Activated T-helper 9 cell treated with anti-CD3 and anti-CD28 coated beads, Interleukin-2, amount 50 U/mL, for 16 hours (primary cell): ENCODE measurements at places on chromosomes 13 and 19.

- DNase-seq, result no peak
These were observed 442 bp downstream of the RAB8A start for GRCh38 chr19:16111909-16112752.

DNA sequence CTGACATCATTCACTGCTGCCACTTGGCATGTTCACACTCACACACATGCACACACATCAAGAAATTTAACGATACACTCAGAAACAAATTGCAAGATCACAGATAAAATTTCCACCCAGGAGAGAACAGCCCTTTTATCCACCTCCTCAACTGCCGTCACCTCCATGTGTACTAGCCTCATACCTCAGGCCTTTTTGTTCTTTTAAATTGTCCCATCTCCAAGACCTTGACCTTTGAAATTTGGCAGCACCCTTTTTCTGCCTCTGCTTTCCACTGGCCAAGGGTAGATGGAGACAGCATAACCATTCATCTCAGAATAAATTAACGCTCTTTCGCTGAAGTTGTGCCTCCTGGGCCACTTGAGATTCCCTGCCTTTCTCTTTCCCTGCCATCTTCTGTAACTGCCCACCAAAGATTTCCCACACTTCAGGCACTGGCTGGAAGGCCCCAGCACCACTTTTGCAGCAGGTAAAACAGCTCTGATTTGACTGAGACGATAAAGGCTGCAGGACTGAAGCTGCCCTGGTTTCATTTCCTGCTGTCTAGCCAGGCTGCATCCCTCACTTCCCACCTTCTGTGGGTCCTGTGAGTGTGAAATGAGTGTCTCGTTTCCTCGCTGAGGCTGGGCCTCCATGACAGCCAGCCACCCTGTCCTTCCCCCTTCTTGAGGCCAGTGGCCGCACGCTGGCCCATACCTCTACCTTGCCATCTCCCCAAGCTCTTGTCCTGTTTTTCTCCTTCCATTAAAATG, 39.3 kb downstream of the MBNL2 start:
- DNase-seq, result peak; percentile 9

DNA sequence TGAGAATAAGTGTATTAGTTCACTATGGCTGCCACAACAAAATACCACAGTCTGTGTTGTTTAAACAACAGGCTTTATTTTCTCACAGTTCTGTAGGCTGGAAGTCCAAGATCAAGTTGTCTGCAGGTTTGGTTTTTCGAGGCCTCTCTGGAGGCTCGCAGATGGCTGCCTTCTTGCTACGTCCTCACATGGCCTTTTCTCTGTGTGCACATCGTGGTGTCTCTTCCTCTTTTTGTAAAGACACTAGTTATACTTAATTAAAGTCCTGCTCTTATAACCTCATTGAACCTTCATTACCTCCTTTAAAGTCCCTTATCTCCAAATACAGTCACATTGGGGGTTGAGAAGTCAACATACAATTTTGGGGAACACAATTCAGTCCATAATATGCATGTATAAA, 10.6 kb downstream of the CSNK1A1L start:
- DNase-seq, result no peak

DNA sequence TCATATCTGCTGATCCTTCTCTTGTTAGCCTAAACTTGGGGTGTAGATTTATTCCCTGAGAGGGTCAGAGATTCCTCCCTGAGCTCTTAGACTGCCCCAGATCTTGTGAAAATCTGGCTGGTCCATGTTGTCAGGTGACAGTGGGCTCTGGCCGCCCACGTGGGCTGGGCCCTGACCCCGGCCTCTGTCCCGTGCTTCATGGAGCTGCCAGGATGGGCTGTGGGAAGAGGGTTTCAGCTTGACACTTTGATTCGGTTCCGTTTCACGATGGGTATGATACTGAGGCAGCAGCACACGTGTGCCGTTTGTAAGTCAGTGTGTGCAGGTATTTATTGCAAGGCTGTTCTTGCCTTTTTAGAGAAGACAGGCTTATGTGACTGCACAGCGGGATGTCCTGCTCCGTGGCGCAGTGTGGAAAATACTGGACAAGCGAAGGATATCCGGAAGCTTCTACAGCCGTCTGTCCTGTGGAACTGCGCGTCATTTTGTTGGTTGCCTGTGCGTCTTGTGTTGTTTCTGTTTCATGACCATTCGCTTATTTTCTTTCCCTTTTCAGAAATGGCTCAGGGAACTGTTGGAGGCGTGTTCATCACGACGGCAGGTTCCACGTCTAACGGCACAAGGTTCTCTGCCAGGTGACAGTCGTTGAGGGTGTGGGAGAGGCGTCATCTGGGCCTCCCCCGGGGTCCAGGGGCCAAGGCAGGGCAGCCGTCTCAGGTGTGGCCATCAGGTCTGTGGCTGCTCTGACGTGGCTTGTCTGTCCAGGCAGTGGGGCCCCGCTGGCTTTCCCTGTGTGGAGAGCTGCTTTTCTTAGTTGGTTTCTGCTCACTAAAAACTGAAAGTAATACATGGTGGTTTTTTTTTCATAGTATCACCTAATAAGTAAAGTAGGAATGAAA, 20.5 kb downstream of the ATP4B start:
- no peak for DNase-seq

DNA sequence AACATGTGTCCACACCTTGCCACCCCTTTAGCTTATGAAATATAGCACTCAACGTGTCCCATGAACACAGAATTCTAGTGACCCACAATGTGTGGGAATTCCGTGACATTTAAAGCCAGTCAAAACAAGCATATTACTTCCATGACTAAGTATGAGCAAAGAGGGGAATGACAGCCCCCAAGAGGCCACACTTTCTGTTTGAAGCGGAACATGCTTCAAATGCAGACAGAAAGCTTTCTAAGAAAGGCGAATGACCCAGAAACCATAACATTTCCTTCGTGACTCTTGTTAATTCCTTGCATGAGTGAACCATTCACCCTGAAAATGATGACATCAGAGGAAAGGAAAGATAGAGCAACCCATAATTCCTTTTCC, 122.0 kb upstream of the FNDC3A start:
- DNase-seq, result peak; percentile 1

DNA sequence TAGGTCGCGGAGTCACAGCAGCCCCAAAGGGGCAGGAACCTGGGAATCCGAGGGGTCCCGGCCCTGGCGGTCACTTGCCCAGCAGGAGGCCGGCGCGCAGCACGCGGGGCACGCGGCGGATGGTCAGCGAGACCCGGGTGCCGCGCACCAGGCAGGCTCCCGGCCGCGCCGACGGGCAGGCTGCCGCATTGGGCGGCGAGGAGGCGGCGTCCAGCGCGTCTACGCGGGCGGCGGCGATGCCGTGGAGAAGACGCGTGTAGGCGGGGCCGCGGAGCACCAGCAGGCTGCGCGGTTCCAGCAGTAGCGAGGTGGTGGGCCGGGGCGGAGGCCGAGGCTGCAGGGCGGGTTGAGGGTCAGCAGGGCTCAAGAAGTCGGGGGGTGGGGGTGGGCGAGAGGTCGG, 607 bp upstream of the SYNE4 start:
- DNase-seq, result peak; percentile 34

DNA sequence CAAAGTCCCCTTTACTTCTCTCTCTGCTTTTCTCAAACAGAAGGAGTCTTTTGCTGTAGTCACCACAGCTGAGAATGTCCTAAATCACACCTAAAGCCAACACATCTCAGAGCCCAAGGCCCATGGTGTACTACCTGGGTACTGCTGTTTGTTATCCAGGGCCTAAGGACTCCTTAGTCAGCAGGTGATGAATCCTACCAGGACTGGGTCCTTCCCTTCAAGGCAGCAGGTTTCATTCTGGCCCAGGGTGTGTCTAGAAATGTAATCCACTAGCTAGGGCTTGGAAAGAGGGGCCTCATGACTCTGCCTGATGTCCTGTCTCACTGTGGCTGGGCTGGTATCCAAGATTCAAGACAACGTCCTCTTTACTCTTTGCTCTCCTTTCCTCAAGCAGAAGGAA, 36.2 kb upstream of the ENOX1 start:
- no peak for DNase-seq

DNA sequence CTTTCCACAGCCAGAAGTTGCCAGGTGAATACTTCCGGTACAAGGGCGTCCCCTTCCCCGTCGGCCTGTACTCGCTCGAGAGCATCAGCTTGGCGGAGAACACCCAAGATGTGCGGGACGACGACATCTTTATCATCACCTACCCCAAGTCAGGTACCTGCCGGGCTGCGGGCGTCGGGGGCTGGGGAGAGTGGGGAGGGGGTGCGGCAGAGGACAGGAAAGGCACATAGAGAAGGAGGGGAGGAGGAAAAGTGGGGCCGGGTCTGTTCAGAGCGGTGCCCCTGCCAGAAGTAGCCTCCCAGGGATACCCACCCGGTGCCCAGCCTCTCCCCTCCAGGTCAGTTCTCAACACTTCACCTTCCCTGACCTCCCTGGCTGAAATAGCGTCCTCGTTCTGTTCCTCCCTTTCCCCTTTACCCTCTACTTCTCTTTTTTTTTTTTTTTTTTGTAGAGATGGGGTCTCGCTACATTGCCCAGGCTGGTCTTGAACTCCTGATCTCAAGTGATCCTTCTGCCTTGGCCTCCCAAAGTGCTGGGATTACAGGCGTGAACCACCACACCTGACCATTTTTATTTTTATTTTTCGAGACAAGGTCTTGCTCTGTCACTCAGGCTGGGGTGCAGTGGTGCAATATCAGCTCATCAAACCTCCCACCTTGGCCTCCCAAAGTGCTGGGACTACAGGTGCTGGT, 24.1 kb downstream of the SULT2B1 start:
- no peak for DNase-seq

GRCh38 chr19:7631577-7631976, 1.9 kb downstream of the PCP2 start:
- DNase-seq, result no peak

GRCh38 chr13:46717275-46717674, 79.7 kb downstream of the ESD start:
- no peak for DNase-seq

DNA sequence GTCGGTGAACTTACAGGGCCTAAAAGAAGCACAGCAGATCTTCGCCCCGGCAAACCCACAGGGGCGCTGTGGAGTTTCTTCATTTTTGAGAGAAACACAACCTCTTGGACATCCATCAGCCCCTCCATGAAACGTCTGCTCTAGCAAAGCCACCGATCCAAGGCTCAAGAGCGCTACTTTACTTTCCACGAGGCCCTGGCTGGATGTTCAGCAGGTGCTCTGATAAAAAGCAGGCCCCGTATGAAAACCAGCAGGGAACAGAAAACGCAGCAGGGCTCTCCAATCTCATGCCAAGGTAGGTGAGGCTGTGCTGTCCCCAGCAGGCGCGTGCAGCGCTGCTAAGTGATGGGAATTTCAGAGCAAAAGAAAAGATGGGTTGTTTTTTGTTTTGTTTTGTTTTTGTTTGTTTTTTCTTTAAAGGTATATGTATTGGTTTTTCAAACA, 86.7 kb downstream of the IRS2 start:
- DNase-seq, result no peak

DNA sequence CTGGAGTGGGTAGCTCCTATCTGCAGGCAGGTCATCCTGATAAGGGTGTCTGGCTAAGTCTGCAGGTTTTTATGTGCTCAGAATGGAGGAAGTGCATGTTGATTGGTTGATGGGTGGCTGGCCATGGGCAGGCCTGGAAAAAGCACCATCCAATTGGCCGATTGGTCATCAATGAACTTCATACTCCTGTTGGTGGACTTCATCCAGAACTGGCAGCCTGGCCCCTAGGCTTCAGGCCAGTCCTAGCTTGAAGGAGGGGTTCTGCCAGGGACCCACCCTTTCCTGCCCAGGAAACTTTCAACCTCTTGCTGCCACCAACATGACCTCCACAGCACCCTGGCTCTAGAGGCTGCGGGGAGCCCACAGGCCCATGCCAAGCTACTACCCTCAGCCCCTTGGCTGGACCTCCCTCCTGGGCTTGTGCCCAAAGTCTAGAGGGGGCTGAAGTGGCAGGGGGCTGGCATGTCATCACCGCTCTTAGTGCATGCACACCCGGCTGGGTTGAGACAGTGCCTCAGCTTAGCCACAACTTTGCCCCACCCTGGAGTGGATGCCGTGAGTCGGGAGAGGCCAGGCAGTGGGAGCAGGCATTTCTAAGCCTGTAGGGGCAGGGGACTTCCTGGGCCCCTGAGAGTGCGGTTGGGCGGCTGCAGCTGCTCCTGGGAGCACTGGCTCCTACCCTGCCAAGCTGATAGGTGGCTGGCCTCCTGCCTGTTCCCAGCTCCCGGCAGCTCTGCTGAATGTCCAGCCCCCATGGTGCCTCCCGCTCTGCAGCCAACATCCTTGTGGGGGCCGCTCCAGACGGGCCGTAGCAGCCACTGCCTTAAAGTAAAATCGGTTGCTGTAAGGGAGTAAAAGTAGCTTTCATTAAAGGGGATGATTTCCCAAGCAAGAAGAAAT, 13.2 kb downstream of the DNAJC15 start:
- DNase-seq, result no peak

GRCh38 chr19:1014161-1015060, 6.5 kb downstream of the TMEM259 start:
- DNase-seq, result no peak

- no peak for DNase-seq
These were observed 330.6 kb downstream of the SPRY2 start for GRCh38 chr13:80010286-80010831.

DNA sequence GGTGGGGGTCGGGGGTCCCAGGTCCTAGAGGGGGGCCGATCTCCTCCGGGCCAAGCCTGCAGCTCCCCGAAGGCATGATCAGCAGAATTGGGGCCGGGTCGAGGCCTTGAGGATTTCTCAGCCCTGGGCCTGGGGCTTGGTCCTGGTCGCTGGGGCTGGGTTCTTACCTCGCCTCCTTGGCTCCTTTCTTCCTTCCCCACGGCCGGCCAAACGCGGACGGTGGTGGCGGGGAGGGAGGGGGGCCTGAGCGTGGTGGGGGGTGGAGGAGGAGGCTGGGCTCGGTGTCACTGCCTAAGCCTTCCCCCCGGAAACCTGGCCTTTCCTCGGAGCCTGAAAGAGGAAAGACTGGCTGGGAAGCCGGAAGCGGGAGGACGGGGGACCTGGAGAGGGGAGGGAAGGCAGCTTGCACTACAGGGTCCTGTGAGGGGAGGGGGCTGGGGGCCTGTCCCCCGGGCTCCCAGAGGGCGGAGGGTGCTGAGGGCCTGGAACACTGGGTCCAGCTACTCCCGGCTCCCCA, at the start of gene ZNF579:
Gene ZNF579, minus strand, starts transcription at position 221 of the 517 bp plus-strand sequence. CDS start 1,209 bp downstream, outside the sequence.
- DNase-seq, result peak; percentile 65

DNA sequence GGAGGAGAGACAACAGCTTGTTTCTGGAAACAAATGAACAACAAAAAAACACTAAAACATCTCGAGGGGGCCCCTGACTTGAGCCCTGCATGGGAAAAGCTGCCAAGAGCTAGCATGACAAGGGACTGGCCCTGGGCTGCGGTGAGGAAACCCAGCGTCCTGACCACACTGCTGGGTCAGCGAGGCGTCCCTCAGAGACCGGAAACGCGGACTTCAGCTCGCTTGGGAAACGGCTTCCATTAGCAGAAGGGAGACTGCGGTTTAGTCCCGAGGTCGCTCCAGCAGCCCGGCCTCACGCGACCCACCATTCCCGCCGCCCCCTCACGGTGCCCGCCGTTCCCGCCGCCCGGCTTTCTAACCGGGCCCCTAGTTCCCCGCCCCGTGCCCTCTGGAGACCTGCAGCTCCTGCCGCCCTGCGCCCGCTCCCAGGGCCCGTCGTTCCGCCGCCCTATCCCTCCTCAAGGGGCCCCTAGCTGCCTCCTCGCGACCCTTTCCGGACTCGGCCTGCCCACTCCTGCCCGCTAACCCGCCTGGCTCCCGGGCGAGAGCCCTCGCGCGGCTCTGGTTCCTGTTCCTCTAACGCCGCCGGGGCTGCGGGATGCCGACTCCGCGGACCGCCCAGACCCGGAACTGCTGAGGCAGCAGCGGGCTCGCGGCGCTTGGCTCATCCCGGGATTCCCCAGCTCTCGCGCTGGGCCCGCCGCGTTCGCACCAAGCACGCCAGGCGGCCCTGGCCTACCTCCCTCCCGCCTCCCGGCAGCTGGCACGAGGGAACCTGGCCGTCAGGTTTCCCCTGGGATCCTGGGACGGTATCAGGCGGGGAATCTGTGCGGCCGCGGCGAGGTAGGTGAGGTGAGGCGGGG, at the start of gene CCDC122:
Gene CCDC122, minus strand, starts transcription at position 849 of the 863 bp plus-strand sequence. CDS start 10,364 bp downstream, outside the sequence.
- peak; percentile 72 for DNase-seq

GRCh38 chr19:40623403-40624251, 22.5 kb downstream of the LTBP4 start:
- no peak for DNase-seq
